Fibroblast of villous mesenchyme (primary cell): ENCODE measurements at places on chromosomes 12 and 14. TPM values are rescaled to one million over a fixed set of nuclear protein-coding genes. Genes with fewer than 3 reads are reported as not detected.

The PROX2 gene
- total RNA-seq, result under 0.01 TPM in 1 of 2 replicates, not detected in the other

DNA sequence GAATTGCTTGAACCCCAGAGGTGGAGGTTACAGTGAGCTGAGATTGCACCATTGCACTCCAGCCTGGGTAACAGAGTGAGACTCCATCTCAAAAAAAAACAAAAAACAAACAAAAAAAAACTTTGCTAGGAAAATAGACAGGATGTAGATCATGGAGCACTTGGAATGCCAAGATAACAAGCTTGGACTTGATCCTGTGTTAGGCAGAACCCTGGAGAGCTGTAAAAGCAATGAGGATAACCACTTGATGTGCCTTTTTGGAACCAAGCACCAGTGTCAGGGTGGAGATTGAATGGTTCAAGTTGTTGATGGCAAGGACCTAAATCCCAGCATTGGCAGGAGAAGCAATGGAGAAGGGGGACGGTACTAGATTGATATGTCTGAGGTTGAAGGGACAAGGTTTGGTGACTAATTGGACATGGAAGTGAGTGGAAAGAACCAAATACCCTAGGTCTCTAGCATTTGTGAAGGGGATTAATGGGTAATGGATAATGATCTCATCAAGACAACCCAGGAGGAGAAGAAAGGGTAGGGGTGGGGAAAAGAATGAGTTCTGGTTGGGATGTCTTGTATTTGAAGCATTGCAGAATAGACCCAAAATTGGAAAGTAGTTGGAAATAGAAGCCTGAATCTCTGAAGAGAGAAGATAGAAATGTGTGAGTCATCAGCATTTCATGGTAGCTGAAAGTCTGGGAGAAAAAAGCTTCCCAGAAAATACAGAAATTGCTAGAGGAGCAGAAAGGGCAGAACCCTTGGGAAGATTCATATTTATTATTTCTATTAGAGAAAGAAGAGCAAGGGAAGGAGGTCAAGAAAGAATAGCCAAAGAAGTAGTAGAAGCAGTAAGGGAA, 176.7 kb downstream of the NUAK1 start:
- DNase-seq, result no peak

GRCh38 chr12:75820848-75821578, 210.6 kb downstream of the PHLDA1 start:
- DNase-seq, result peak; percentile 55

DNA sequence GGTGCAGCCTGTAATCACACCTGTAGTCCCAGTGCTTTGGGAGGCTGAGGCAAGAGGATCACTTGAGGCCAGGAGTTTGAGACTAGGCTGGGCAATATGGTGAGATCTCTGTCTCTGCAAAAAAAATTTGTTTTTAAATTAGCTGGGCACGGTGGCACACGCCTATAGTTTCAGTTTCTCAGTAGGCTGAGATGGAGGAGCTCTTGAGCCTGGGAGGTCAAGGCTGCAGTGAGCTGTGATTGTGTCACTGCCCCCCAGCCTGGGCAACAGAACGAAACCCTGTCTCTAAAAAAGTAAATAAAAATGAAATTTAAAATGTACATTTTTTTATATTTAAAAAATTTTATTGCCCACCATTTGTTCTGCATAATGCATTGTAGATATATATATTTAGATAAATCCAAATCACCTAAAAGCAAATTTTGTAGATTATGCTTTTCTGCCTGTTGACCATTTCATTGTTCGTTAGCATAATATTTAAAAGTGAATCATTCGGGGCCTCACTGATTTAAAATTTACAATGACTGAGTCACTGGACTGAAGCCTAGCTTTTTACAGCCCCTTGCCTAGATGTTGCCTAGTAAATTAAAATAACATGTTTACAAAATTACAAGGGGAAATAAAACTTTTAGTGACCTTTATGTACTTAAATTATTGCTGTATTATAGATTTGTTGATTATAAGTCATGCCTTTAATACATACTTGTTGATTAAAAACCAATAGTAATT, 87.9 kb downstream of the USP15 start:
- peak; percentile 32 for DNase-seq

DNA sequence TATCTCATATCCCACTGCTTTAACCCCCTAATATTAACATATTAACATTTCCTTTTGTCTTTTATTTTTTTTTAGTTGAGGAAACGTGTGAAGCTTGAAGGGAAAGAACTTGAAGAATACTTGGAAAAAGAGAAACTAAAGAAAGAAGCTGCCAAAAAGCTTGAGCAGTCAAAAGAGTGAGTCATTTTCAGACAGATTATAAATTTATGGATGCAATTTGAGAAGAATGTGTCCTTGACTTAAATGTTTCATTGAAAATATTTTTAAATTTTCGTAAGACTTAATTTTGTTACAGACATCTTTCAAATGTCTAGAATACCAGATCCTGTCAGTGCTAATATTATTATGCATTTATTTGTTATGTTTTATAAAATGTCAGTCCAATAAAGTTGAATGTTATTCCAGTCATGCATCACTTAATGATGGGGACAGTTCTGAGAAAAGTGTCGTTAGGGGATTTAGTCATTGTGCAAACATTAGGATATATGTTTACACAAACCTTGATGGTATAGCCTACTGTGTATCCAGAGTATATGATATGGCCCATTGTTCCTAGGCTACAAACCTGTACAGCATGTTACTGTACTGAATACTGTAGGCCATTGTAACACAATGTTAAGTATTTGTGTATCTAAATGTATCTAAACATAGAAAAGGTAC, 32.6 kb downstream of the CPSF2 start:
- no peak for DNase-seq

- no peak for DNase-seq
These were observed 144.4 kb downstream of the AKAP6 start for GRCh38 chr14:32473464-32473855.

The FBLN5 gene
- 77.7 and 85.0 TPM in 2 replicates for total RNA-seq

GRCh38 chr14:100503251-100503650, 84.0 kb downstream of the BEGAIN start:
- DNase-seq, result no peak

The TAS2R50 gene
- 5.8 and 7.3 TPM in 2 replicates for total RNA-seq

GRCh38 chr14:38710196-38710595, 392.8 kb downstream of the SEC23A start:
- no peak for DNase-seq

DNA sequence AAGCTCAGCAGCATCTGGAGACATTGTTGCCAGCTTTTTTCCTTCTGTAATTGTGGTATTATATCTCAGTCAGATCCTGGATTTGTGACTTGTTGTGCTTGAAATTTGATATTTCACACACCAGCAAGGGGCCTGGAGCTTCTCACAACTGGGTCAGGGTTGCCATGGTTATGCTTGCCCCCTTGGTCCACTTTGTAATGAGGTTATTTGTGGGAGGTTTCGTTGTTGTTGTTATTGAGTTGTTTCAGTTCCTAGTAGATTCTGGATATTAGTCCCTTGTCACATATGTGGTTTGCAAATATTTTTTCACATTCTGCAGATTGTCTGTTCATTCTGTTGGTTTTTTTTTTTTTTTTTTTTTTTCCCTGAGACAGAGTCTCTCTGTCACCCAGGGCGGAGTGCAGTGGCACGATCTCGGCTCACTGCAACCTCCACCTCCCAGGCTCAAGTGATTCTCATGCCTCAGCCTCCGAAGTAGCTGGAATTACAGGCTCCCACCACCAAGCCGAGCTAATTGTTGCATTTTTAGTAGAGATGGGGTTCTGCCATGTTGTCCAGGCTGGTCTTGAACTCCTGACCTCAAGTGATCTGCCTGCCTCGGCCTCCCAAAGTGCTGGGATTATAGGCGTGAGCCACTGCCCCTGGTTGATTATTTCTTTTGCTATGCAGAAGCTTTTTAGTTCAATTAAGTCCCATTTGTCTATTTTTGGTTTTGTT, 80.6 kb upstream of the ETV6 start:
- peak; percentile 48 for DNase-seq

The ENDOU gene
- total RNA-seq, result not detected in 2 replicates
